Stimulated activated CD8-positive, alpha-beta memory T cell treated with anti-CD3 and anti-CD28 coated beads, Interleukin-7, amount 100 ng/mL, for 48 hours (primary cell): ENCODE measurements at places on chromosomes 11 and 22.

DNA sequence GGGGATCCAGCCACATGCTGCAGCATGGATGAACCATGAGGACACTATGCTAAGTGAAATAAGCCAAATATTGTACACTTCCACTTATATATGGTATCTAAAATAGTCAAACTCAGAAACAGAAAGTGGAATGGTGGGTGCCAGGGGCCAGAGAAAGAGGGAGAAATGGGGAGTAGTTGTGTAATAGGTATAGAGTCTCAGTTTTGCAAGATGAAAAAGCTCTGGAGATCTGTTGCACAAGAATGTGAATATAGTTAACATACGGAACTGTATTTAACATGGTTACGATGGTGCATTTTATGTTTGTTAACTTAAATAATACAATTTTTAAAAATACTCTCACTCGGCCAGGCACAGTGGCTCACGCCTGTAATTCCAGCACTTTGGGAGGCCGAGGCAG is 21.2 kb downstream of the GDPD5 start:
- no peak for DNase-seq

- no peak for DNase-seq
Observed at GRCh38 chr11:46616551-46617133, 385 bp downstream of the HARBI1 start.

GRCh38 chr11:114133548-114134329 is 74.2 kb downstream of the ZBTB16 start:
- no peak for DNase-seq

DNA sequence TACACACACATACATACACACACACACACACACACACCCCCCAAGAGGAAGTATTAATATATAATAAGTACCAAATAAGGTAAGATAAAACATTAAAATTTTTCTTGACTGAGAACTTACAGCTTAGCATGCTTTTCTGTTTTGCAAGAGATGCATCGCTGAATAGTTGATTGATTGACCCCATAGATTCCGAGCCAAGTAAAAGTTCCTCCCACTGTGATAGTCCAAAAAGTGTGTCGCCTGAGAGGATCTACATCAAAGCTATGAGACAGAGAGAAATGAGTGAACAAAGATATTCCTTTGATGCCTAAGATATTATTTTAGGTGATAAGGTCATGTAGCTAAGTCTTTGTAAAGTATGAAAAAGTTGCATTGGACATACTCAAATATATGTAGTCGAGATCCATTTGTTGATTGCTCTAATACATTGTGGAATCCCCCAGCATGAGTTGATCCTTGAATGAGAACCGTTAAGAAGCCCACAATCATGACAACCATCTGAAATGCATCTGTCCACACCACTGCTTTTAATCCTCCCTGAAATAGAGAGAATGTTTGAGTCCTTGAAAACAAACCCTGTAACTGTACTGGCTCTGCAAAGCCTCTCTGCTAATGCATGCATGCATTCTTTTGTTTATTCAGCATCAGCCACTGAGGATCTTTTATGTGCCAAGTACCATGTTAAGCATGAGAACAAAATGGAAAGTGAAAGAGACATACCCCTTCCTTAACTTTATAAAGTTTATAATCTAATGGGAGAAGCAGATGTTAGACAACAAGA is 18.3 kb downstream of the SLC5A12 start:
- no peak for DNase-seq

DNA sequence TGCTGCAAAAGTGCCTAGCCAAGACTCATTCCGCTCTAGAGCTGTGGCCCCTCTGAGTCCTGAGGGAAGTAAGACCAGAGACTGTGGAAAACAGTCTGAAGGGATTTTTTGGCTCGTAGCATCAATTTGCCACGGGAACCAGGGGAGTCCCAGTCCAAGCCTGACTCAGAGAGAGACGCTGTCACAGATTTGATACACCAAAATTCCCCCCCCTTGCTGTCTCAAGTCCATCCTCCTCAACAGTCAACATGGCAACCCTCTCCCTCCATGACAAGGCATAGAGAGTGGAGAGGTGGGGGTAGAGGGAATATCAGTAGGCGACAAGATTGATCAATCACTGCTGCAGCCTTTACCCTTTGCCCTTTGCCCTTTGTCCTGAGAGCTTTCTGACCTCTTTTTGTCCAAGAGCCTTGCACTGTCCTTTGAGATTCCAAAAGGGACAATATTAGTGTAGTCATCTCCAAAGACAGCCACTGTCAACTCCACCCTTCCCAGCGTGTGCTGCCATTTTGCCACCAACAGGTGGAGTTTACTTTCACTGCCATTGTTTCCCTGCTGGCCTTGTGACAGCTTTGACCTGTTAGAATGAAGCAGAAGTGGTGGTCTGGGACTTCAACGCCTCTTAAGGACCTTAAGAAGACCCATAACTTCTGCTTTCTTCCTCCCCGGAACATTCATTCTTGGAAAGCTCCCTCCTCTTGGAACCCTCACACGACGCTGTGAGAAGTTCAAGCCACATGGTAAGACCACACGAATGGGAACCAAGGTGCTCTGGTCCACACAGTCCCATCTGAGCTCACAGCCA is 7.3 kb downstream of the SLC15A3 start:
- DNase-seq: no peak

DNA sequence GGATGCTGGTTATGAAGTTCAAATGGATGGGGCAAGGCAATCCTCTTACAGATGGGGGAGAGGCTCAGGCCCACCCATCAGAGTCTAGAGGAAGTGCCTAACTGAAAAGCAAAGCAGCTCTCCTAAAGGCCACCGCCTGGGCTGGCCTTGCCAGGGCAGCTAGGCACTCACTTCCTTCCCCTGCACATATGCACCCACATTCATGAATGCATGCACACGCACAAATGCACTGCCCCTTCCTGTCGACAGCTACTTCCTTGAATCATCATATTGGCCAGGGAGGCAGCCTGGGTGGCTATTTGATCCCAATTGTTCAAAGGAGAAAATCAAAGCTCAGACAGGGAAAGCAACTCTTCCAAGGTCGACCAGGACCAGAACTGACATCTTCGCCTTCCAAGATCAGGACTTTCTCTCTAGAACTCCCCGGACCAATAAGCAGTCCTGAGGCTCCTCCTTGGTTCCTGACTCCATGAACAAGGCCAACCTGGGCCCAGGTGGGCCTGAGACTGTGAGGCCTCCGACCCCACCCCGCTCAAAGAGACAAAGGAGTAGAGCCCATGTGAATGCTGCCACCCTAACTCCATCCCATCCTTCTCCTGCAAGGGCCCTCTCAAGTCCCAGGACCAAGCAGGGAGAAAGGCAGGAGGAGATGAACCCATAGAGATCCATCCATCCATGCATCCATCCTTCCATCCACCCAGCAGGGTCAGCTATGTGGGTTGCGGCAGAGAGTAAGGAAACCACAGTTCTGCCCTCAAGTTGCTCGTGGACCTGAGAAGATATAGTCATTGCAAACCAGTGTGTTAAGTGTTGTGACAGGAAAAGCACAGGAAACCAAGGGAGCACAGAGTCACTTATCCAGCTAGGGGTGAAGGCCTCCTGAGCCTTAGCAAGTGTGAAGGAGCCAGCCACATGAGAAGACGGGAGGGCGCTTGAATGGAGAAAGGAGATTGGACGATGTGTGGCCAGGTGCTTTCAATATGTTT is 35.4 kb upstream of the LMO1 start:
- DNase-seq: no peak

- DNase-seq: no peak
Observed at GRCh38 chr11:86740628-86741483, 59.5 kb upstream of the PRSS23 start.

DNA sequence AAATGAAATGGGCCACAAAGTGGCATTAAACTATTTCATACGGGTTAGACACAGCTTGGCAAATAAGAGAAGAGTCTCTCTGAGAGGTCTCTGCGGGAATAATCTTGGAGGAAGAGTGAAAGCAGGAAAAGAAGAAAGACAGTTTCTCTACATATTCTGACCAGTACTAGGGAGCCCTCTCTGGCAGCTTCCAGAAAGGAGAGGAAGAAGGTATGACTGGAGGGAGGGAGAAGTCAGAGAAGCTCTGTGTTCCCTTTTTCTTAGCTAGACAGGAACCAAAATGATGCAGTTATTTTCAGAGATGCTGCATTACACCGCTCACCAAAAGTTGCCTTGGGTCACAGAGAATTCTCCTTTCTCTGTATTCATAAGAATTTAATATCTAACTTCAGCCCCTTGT is 382.1 kb downstream of the KCNA4 start:
- no peak for DNase-seq

DNA sequence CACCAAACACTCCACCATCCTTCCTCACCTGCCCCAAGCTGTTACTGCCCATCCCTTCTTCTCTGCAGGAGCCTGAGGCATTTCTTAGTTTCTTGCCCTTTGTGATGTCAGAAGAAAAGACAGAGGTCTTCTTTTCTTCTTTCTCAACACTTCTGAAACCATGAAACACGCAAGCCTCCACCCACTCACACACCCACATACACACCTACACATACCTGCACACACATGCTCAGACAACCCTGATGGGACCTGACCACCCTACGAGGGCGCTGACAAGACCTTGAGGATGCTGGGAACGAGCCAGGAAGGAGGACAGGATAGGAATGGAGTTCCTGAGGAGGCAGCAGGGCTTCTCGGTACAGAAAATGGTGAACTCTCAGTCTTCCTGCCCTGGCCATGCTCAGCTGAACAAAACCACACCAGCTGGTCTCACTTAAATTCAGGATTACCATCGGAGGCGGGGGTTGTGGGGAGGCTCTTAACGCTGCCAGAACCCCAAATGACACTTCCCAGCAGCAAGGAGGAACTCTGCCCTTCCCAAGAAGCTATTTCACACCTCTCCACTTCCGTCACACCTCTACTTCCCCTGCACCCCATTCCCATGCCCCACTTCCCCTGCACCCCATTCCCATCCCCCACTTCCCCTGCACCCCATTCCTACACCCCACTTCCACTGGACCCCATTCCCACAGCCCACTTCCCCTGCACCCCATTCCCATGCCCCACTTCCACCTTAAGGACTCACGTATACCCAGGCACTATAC is 41.0 kb downstream of the CSF2RB start:
- no peak for DNase-seq

- no peak for DNase-seq
Observed at GRCh38 chr11:118224511-118225188, at the start of gene JAML. TSS of gene JAML (minus strand) at chr11:118225011. CDS start at chr11:118214866, 10,145 bp downstream.

DNA sequence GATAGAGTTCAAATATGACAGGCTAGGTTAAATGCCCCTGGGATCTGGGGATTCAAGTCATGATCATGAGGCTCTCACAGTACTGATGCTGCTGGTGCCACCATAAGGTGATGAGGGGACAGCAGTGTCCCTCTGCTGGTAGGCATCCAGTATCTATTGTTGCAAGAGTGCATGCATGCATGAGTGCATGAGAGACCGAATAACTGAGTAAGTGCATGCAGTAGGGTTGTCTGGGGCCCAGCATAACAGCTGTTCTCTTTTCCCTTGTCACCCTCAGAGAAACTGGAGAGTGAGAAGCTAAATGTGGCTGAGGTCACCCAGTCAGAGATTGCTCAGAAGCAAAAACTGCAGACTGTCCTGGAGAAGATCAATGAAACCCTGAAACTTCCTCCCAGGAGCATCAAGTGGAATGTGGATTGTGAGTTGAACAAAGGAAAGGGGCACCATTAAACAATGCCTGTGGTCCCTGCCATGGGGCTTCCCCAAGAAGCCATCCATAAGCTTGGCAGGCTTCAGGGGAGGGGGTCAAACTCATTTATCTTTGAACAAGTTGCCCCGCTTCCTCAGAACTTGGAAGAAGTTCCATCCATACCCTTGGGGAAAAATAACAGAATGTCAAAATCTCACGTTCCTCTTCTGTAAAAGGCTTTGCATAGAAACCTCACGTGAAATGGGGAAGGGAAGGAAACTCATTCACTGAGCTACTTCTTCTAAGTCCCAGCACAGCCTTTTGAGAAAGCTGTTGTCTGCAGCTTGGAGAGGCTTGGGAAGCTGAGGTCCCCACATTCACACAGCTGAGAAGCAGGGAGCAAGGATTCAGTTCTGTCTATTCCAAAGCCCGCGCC is 119.0 kb downstream of the PARVA start:
- no peak for DNase-seq

- DNase-seq: no peak
Observed at GRCh38 chr11:2834503-2835273, 50.9 kb downstream of the CDKN1C start.

- no peak for DNase-seq
Observed at GRCh38 chr11:89604281-89604680, 105.8 kb upstream of the TRIM77 start.

GRCh38 chr11:114880442-114880841 is 202.1 kb downstream of the NXPE2 start:
- DNase-seq: no peak

- no peak for DNase-seq
Observed at GRCh38 chr11:9494316-9494715, 33.5 kb downstream of the ZNF143 start.

- DNase-seq: no peak
Observed at GRCh38 chr22:35918456-35918855, 110.2 kb downstream of the RBFOX2 start.

GRCh38 chr22:28408709-28409108 is 270.9 kb downstream of the TTC28 start:
- DNase-seq: no peak

DNA sequence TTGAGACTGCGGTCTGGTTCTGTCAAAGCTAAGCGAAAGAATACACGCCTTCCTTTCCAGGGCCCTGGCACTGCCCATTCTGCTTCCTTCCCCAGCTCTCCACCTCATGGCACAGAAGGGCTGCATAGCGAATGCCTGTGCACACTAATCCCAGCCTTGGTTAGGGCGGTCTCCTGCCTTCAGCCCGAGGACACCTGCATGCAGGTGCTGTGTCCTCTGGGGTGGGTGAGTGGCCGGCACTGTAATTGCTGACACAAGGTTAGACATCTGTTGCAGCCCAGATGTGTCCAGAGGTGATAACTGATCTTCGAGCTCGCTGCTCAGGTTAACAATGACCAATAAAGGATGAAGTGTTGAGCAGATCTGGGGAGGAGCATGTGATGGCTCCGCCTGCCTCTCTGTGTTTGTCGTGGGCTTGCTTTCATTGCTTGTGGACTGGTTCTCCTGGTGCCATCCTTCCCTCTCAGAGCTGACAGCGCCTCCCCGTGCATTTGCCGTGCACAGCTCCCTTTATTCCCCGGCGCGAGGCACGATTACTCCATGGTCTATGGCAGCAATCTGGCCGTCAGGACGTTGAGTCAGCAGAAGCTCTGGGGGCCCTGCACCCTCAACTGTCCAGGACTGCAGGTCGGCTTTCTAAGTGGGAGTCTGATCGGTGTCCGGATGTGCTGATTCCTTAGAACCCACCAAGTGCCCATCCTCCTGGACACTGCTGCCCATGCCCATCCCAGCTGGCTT is 1088.2 kb downstream of the BRD1 start:
- DNase-seq: no peak

DNA sequence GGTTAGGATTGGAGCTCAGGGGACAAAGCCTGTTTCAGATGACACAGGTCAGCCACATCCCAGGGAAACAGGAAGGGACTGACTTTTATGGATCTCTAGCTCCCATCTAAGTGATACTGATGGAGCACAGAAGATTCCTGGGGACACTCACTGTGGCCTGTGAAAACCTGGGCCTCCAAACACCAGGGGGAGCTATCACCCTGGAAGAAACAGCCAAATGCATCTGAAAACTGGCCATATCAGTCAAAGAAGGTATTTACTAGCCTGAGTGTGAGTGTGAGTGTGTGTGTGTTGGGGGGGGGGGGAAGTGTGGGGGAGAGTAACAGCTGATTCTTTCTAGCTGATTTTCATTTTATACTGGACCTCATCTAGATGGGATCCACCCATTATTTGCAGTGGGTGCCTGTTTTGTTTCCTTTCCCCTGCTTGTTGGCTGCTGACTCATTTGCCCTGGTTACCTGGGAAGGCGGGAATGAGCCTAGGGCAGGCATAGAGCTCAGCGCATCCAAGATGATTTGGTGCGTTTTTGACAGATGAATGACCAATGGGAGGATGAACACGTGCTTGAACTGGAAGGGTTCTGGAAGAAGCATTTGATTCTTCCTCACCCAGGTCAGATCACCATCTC is 284.0 kb downstream of the KIRREL3 start:
- no peak for DNase-seq
